ENCODE measurements at places on chromosomes 11 and 22.

DNA sequence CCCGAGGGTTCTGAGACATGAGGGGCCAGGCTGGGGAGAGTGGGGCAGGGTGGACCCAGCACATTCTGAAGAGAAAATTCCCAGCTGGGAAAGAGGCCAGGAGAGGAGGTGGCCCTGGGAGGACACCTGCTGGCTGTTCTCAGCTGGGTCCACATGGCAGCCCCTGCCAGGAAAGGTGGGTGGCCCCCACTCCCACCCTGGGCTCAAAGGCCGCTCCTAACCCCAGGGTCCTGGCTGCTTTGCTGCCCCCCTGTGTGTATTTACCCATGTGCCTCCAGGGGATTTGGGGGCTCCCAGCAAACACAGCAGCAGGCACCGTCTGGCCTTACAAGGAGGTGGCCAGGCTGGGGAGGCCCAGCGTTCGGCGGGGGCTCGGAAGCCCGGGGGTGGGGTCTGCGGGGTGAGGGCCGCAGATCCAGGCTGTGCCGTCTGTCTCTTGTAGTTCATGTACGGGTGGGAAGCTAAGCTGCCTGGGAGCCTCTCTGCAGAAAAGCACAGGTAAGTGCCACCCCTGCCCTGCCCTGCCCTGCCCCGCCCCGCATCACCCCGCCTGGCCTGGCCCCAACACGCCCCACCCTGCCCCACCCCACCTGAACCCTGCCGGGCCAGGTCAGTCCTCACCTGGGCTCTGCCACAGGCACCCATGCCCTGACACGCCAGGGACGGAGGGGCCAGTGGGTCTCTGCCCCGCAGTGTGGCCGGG lies 10.6 kb downstream of the MUC5B start:
- no peak for DNase-seq

DNA sequence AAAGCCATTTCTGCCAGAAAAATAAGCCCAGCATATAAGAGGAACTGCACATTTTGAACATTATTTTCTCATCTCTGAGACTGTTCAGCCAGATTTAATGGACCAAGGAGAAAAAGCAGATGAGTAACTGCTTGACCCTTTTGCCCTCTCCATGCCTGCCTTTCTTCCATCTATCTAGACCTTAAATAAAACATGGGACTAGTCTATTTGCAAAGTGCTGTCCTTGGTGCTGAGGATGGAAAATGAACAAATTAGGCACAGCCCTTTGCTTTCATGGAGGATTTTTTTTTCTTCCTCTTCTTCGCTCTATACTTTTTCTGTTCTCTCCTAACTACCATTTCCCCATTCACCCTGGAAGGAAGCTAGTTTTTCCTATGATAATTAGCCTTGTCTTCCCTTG lies 361.3 kb downstream of the GRM5 start:
- no peak for DNase-seq

- DNase-seq: no peak
Observed at GRCh38 chr11:30328681-30329080, 5.8 kb downstream of the ARL14EP start.

DNA sequence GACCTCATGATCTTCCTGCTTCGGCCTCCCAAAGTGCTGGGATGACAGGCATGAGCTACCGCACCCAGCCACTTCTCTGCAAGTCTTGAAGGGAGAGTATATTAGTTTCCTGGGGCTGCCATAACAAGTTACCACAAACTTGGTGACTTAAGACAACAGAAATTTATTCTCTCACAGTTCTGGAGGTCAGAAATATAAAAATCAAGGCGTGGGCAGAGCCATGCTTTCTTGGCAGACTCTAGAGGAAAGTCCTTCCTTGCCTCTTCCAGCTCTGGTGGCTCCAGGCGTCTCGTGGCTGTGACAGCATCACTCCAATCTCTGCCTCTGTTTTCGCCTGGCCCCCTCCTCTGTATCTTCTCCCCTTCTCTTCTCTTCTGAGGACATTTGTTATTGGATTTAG lies 110.2 kb upstream of the NAV2 start:
- DNase-seq: no peak

DNA sequence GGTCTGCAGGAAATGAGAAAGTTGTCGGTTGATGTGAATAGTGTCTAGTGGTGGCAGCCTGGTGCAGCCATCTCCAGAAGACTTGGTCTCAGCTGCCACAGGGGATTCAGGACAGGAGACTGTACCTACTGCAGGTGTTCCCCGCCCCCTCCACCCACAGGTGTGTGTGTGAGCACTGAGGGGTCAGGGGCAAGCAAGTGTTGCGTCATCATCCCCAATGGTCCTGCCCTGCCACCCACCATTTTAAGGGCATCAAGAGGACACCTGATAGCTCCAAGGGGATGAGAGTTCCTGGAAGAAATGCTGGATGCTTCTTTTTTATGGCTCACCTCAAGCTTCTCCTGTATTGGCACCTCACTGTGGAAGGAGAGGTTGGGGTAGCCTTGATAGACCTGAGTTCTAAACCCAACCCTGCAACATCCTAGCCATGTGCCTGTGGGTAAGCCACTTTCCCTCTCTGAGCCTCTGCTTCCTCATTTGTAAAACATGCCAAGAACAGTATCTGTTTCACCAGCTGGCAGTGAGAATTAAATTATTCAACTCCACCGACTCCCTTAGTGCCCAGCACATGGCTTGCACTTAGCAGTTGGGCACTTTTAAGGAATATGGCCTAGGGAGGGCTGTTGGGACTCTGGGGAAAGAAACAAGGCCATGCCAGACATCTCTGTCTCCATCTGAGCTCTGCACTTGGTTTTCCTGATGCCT lies 6.1 kb downstream of the C11orf91 start:
- DNase-seq: no peak

GRCh38 chr11:85758026-85758425 lies 52.9 kb downstream of the SYTL2 start:
- DNase-seq: no peak

GRCh38 chr11:15742626-15743519 lies 613.5 kb downstream of the SOX6 start:
- DNase-seq: no peak

DNA sequence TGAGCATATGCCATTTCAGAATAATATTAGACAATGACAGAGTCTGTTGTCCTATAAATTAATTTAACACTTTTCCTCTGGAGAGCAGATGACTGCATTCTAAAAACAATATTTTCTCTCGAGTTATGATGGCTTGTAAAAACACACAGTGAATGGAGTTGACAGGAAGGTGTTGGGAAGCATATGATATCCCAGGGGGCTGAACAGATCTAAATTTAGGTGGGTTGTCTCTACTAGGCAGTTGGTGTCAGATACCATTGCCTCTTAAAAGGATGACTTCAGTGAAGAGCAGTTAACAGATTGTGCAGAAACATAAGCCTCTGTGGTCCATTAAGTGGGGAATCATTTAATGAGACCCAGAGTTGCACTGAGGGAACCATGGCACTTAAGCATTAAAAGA lies 30.7 kb downstream of the SVIP start:
- no peak for DNase-seq

DNA sequence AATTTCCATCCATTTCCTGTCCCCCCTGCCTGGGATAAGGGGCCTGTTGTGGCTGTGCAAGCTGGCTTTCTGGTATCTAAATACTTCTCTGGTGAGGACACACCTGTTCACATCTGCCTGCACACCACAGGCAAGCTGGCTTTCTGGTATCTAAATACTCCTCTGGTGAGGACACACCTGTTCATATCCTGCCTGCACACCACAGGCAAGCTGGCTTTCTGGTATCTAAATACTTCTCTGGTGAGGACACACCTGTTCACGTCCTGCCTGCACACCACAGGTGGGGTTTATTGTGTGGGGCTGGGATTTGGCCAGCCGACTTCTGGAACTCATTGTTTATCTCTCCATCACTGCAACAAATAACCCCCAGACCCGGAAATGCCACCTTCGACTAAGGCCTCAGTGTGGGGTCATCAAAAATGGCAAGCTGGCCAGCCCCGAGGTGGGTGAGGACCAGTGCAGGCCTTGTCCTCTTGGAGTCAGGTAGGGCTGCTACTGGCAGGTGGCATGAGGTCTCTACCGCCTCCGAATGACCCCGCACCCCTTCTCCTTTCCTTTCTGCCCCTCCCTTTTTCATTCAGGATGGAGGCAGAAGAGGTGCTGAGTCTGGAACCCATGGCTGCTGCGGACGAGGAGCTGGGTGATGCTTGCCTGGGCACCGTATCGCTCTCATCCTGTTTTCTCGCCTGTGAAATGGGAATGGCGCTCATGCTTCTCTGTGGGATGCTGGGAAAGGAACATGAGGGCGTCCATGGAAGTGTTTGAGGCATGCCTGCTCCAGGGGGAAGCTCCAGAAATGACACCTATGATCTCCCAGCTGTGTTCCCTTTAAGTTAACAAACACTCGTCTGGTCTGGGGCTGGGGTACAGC lies 43.5 kb upstream of the MYEOV start:
- DNase-seq: no peak

DNA sequence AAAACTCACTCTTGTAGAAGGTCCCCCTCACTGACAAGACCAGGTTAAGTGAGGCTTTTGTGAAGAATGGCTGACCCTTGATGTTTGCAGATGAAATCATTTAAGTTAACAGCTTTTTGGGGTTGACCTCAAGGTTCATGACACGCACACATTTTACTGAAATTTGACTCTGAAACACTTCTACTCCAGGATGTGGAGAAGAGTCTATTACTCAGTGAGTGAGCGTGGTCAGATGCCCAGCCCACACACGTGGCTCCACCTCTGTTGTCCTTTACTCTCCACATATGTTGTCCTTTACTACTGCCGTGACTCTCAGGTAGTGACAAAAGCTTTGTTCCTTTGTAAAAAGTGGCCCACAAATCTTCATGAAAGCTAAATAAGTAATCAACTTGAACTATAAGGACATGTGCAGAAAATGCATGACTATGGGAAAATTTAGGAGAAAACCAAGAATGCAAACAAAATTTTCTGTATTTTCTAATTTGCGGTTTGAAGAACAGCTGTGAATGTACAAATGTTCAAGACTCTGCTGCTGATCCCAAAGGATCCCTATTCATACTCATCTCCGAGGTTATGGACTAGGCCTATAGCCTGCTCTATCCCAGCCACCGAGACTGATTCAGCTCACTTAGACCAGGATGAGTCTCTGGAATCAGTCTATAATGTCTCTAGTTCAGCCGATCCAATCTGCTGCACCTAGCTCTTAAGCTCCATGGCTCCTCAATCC lies 22.4 kb downstream of the XRRA1 start:
- no peak for DNase-seq

DNA sequence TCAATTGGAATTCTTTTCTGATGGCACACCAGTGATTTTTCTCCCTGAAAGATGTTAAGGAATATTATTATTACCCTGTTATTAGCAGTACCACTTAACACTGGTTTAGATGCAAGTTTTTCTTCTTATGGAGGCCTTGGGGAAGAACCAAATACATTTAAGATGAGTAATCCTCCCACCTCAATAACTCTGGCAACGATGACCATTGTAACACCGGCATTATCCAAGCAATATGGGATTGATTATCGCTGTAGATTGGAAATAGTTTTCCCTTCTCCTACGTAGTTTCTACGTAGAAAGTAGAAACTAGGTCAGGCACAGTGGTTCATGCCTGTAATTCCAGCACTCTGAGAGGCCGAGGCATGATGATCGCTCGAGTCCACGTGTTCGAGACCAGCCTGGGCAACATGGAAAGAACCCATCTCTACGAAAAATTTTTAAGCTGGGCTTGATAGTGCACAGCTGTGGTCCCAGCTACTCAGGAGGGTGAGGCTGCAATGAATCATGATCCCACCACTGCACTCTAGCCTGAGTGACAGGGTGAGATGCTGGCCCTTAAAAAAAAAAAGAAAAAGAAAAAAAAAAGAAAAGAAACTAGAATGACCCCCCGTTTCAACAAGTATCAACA lies 45.5 kb downstream of the PACSIN2 start:
- DNase-seq: no peak

All from Panc1 (cell line).